Progenitor cell of endocrine pancreas (in vitro differentiated cells): ENCODE measurements at places on chromosomes 7 and 10. TPM values are rescaled to one million over a fixed set of nuclear protein-coding genes. Genes with fewer than 3 reads are reported as not detected.
A peak's percentile ranks its signal among the peaks of the same experiment; 100 is the strongest.

GRCh38 chr10:114704679-114705078 lies 46.6 kb upstream of the ABLIM1 start:
- H3K4me3 ChIP-seq, result no peak overlapping the region
- no peak overlapping the region for H3K27ac ChIP-seq
- peaks cover 8% of the 10 kb centered on the region for H3K27me3 ChIP-seq

DNA sequence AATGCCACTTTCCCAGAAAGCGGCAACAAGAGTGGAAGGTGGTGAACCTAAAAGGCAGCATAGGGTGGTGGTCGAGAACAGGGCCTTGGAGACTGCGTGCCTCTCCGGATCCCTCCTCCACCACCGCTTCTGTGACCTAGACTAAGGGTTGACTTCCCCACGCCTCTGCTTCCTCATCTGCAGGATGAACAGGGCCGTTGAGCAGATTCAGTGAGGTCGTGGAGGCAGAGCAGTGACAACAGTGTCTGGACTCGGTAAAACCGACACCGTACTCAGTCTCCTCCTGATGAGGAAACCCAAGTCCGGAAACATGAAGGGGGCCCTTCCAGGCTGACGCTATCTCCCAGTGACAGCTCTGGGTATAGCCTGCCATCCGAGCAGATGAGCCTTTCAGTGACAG lies 162.6 kb downstream of the CELF2 start:
- no peak for DNase-seq
- H3K36me3 ChIP-seq, result no peaks in the 10 kb centered on the region
- peaks cover 63% of the 10 kb centered on the region for H3K27me3 ChIP-seq
- H3K4me1 ChIP-seq, result peaks cover 13% of the 10 kb centered on the region
- H3K27ac ChIP-seq, result no peak overlapping the region

The KCND2 gene
- total RNA-seq, result 12.7 and 13.7 TPM in 2 replicates

DNA sequence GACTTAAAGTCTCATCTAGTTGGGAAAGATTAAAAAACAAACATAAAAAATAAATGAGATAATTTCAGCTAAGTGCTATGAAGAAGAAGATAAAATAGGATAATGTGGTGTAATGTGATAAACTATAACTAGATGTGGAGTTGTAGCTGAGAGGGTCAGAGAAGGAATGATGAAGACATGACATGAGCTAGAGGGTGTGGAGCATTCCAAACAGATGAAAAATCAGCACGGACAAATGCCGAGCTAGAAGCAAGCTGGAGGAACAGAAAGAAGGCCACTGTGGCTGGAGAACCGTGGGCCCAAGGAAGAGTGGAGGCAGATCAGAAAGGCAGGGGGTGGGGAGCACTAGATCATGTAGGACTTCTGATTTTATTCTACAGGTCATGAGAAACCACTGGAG lies 70.6 kb downstream of the CDK6 start:
- no peaks in the 10 kb centered on the region for H3K27me3 ChIP-seq
- H3K27ac ChIP-seq, result peak overlapping the region; percentile 8
- no peak for DNase-seq
- H3K4me1 ChIP-seq, result peaks cover 18% of the 10 kb centered on the region
- H3K4me3 ChIP-seq, result no peak overlapping the region

The ARPC1A gene
- 135 and 140 TPM in 2 replicates for total RNA-seq

The GPR85 gene
- total RNA-seq, result 0.20 and 0.36 TPM in 2 replicates

The SH2D4B gene
- total RNA-seq, result 0.11 and 0.12 TPM in 2 replicates
